ENCODE measurements at places on chromosomes 4 and X.

GRCh38 chrX:136204571-136204970 is 46.6 kb downstream of the MAP7D3 start:
- DNase-seq = no peak

GRCh38 chr4:48215977-48216376 is 53.7 kb downstream of the TEC start:
- DNase-seq = no peak

- no peak for DNase-seq
These were observed 40.0 kb downstream of the RIPPLY1 start for GRCh38 chrX:106862972-106863688.

DNA sequence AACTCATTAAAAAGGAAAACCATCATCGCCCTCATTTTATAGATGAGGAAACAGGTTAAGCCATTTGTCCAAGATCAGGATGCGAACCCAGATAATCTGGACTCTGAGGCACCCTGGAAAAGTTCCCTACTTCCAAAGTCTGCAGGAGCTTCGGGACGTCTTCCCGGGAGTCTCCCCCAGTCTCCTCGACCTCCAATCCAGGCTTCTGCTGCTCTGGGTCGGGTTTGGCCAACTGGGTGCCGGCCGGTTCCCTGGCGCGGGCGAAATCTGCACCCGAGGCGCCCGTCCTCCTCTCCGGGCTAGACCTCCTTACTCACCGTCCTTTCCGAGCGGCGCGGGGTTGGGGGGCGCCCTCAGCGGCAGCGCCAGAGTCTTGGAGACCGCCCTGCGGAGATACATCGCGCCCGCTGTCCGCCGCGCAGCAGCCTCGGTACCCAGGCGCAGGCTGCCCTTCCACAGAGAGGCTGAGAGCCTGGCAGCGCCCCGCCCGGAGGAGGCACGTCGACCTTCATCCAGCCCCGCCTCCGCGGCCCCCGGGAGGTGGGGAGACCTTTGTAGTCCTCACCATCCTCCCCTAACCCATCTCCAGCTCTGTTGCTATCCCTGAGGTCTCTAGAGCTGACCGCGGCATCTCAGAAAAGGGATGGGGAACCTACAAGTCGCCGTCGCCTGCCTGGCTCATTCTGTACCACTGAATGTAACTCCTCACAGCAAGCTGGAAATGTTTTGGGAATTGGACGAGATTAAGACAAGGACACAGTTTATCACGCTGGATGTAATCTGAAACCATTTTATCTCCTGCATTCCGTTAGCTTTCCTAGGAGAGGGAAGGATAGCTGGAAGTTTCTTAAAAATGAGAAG is at the start of gene MGARP:
MGARP (minus strand) TSS at position 466 of the 861 bp plus-strand sequence; CDS start at position 399, 67 bp downstream.
- no peak for DNase-seq

All from NCI-H2107 (cell line).